ENCODE measurements at places on chromosomes 2 and 18. TPM values are rescaled to one million over a fixed set of nuclear protein-coding genes. Genes with fewer than 3 reads are reported as not detected.
A peak's percentile ranks its signal among the peaks of the same experiment; 100 is the strongest.

DNA sequence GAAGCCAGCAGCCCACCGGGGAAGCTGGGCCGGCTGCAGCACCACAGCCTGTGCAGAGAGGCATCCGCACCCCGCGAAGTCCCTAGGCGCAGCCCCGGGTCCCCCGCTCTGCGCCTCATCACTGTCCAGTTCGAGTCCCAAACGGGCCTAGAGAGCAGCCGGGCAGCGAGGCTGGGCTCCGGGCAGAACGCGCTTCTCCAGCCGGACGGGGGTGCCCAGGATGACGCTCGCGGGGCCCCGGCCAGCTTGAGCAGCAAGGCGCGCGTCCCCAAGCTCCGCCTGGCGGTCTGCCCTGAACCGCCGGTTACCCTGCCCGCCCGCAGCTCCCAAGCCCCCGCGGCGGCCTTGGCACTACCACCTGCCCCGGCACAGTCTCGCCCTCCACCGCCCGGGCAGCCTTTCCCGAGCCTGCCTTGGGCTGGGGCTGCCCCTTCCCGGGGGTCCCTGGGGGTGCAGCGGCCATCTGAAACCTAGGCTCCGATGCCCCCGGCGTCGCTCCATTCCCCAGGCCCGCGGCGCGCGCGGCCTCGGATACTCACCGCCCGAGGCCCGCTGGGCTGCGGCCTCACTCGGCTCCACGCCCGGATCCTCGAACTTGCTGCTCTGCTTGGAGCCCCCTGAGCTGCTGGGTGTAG lies 591 bp downstream of the SLC16A14 start:
- H3K36me3 ChIP-seq: no peaks in the 10 kb centered on the region
- H3K4me1 ChIP-seq: peaks cover 22% of the 10 kb centered on the region
- DNase-seq: peak; percentile 22

EDAR gene
- total RNA-seq: 2.3 TPM

POMC gene
- 5.9 TPM for total RNA-seq

DNA sequence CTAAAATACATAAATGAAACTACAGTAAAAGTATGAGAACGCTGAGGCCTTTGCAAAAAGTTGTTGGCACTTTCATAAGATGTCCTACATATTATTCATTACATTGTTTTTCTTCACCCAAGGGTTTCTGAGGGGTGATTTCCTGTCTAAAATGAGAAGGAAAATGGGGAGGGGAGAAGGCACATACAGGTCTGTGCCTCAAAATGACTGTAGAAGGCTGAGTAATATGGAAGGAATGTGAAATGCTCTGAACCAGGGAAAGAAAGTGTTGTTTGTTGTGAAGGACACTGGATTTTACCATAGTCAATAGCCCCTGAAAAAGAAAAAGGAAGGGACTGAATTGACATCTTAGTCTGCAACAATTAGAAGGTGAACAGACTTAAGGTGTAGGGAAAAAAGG lies 99.5 kb upstream of the RNF152 start:
- H3K4me1 ChIP-seq: peaks cover 8% of the 10 kb centered on the region
- H3K27me3 ChIP-seq: peaks cover 3% of the 10 kb centered on the region
- no peak overlapping the region for H3K27ac ChIP-seq
- DNase-seq: no peak

- H3K4me1 ChIP-seq: no peaks in the 10 kb centered on the region
- no peak for DNase-seq
- H3K27me3 ChIP-seq: no peaks in the 10 kb centered on the region
- no peak overlapping the region for H3K27ac ChIP-seq
Measured at GRCh38 chr18:22946217-22946616, 13.1 kb downstream of the RBBP8 start.

DNA sequence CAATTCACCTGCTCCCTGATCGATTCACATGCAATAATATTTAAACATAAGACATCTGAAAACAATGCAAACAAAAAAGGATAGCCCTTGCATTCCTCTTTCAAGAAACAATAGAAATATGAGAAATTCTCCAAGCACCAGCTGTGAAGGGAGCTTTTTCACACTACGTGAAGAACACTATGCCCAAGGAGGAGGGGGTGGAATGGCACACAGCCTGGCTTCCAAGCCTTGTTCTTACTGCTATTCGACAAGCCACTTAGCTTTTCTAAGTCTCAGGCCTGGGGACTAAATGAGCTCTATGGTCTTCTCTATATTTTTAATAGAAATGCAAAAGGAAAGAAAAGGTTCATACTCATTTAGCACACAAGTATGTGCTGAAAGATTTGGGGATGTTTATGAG lies 92.2 kb upstream of the CHRNA1 start:
- DNase-seq: no peak
- H3K4me1 ChIP-seq: no peaks in the 10 kb centered on the region
- H3K27ac ChIP-seq: no peak overlapping the region
- no peaks in the 10 kb centered on the region for H3K27me3 ChIP-seq
- H3K4me3 ChIP-seq: no peak overlapping the region

DNA sequence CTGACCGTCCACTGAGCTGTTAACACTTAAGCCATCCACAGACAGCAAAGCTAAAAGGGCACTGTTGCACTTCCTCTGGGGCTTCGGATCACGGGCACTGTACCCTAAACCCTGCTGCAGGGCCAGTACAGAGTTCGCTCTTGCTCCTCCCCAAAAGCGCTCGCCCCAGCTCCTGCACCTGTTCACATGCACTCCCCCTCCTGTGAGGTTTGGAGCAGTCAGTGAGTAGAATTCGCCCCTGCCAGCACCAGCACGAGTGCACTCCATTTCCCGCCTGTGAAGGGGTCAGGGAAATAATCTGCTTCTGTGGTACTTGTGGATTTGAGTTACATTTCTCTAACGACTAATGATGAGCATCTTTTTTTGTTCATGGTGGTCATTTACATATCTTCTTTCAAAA lies 158.8 kb downstream of the PTPRM start:
- no peak overlapping the region for H3K27ac ChIP-seq
- no peak overlapping the region for H3K4me3 ChIP-seq
- DNase-seq: no peak
- no peaks in the 10 kb centered on the region for H3K4me1 ChIP-seq
- H3K27me3 ChIP-seq: no peaks in the 10 kb centered on the region

DTNA gene
- not detected for total RNA-seq

DNA sequence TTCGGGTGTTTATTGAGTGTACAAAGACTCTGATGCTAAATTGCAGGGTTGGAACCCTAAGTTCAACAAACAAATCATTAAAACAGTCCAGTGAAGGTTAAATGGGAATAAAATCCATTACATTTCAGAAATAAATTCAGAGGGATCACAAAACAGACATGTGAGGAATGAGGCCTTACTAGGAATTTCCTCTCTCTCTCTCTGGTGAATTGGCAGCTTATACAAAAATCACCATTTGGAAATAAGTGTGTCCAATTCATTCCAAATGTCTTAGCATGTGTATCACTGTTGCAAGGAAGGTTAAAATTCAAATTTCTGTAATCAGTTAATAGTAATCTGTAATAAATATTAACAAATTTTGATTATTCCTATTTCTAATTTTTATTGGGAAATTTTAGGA lies 228.6 kb upstream of the PXDN start:
- H3K36me3 ChIP-seq: no peaks in the 10 kb centered on the region
- H3K4me3 ChIP-seq: no peak overlapping the region

- no peaks in the 10 kb centered on the region for H3K4me1 ChIP-seq
- no peak for DNase-seq
- H3K27ac ChIP-seq: no peak overlapping the region
- no peaks in the 10 kb centered on the region for H3K36me3 ChIP-seq
Measured at GRCh38 chr2:206456078-206456754, 12.9 kb downstream of the ADAM23 start.

CD8B2 gene
- 0.54 TPM for total RNA-seq

CWC22 gene
- total RNA-seq: 30.9 TPM

DNA sequence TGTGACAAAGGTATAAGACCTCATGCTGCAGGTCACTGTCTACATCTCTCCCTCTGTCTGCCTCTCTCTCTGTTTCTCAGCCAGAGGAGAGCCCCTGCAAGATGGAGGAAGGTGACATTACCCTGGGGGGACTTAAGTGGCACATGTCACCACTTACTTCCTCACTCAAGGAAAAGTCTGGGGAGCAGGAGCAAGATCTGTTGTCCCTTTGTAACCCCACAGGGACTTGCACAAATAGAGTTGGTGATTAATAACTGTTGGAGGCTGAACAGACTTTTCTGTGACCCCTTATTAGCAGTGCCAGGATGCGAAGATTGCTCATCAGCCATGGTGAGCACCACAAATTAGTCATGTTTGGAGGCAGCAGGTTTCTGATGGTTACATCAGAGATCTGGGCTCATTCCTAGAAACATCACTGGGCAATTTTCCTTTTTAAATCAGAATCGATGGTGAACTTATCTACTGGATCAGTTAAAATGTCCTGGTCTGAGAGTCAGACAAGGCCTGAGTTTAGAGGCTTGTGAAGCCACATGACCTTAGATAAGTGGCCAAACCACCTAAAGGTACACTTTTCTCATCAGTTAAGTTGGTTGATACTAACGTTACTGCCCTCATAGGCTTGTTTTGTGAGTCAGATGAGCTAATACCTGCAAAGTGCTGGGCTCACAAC lies 81.2 kb upstream of the LTBP1 start:
- H3K27me3 ChIP-seq: peaks cover 14% of the 10 kb centered on the region
- DNase-seq: no peak
- no peak overlapping the region for H3K4me3 ChIP-seq
- H3K4me1 ChIP-seq: no peaks in the 10 kb centered on the region
- H3K27ac ChIP-seq: no peak overlapping the region
- H3K36me3 ChIP-seq: no peaks in the 10 kb centered on the region

DNA sequence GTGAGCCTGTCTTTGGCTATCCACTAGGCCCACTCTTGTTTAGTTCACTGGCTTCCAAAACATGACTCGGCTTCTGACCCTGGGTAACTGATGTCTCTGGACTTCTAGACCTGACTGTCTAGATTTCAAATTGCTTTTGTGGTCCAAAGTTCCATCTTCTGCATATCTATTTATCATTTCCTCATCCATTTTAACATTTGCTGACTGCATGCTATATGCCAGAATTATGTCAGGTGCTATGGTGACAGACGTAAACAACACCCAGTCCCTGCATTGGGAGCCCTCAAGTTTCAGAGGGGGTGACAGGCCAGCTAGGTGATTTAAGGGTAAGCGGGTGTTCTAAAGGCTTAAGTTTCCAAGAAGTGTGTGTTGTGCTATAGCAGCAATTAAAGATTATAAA lies 140.9 kb downstream of the PIEZO2 start:
- no peak for DNase-seq
- no peaks in the 10 kb centered on the region for H3K4me1 ChIP-seq
- no peaks in the 10 kb centered on the region for H3K27me3 ChIP-seq
- no peak overlapping the region for H3K4me3 ChIP-seq

SNTG2 gene
- total RNA-seq: not detected

- no peak for DNase-seq
- no peak overlapping the region for H3K4me3 ChIP-seq
- peaks cover 8% of the 10 kb centered on the region for H3K27me3 ChIP-seq
- no peak overlapping the region for H3K27ac ChIP-seq
- H3K4me1 ChIP-seq: no peaks in the 10 kb centered on the region
Measured at GRCh38 chr2:65638443-65638842, 206.0 kb upstream of the SPRED2 start.

- no peaks in the 10 kb centered on the region for H3K36me3 ChIP-seq
- H3K27ac ChIP-seq: no peak overlapping the region
- no peak for DNase-seq
- peaks cover 14% of the 10 kb centered on the region for H3K4me1 ChIP-seq
- peaks cover 2% of the 10 kb centered on the region for H3K27me3 ChIP-seq
Measured at GRCh38 chr2:2898744-2899143, 478.9 kb downstream of the EIPR1 start.

ARID5A gene
- 233 TPM for total RNA-seq

DNA sequence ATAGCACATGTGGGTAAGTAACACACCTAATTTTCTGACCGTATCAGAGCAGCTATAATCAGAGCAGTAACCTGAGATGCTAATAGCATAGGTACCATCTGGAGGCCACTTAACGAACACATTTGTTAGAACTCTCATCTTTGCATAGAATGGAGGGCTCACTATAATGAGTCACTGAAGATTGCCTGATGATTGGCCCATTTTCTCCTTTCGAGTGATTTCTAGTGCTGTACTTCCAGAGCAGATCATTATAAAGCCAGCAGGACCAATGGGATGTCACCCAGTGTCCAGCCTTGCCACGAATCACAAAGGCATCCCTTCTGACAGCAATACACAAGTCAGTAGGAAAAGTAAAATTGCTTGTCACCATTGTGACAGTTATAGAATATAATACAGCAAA lies 81.7 kb upstream of the REV1 start:
- H3K4me3 ChIP-seq: no peak overlapping the region
- no peaks in the 10 kb centered on the region for H3K27me3 ChIP-seq
- no peak for DNase-seq
- H3K27ac ChIP-seq: no peak overlapping the region

GRCh38 chr18:59303656-59304195 lies 14.7 kb downstream of the CPLX4 start:
- peaks cover 6% of the 10 kb centered on the region for H3K4me1 ChIP-seq
- no peaks in the 10 kb centered on the region for H3K36me3 ChIP-seq
- H3K27me3 ChIP-seq: peaks cover 31% of the 10 kb centered on the region
- H3K4me3 ChIP-seq: no peak overlapping the region
- no peak for DNase-seq

GRCh38 chr2:178008636-178009289 lies 63.8 kb downstream of the PDE11A start:
- no peak overlapping the region for H3K4me3 ChIP-seq
- peaks cover 3% of the 10 kb centered on the region for H3K27me3 ChIP-seq
- no peaks in the 10 kb centered on the region for H3K4me1 ChIP-seq

VWA3B gene
- total RNA-seq: not detected

GRCh38 chr18:24930478-24930877 lies 421.5 kb downstream of the ZNF521 start:
- H3K4me3 ChIP-seq: no peak overlapping the region
- DNase-seq: no peak
- no peak overlapping the region for H3K27ac ChIP-seq
- no peaks in the 10 kb centered on the region for H3K4me1 ChIP-seq

DNA sequence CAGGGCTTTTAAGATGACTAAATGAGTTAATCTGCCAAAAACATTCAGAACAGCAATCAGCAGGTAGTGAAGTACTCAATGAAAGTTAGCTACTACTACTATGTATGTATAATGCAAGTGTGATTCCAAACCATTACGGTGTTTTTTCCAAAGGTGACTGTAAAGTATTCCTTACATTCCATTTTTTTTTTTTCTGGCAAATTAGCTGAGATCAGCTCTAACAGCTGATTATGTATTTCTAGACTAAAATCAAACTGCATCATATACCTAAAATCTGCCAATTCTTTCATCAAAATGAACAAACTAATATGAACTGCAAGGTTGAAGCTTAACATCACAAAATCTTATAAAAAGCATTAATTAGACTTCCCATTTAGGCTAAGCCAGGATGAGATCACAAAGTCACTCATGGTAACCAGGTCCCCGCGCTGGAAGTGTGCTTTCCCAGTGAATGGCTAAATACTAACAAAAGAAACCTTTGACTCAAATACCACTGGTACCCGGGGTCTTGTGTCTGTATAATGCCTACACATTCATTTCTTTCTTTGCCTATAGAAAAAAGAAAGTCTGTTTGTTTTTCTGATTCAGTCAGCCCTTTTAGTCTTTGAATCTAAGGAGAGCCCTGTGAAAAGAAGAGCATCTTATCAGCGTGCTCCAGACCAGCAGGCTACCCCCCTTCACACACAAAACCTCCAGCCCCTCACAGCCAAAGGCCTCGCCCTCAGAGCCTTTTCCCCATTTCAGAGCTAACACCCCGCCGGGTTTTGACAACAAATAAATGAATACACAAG lies 88.3 kb downstream of the RBMS1 start:
- peaks cover 11% of the 10 kb centered on the region for H3K36me3 ChIP-seq
- H3K27ac ChIP-seq: peak overlapping the region; percentile 73
- peak overlapping the region; percentile 79 for H3K4me3 ChIP-seq
- peaks cover 70% of the 10 kb centered on the region for H3K4me1 ChIP-seq
- no peaks in the 10 kb centered on the region for H3K27me3 ChIP-seq
- DNase-seq: no peak

SNORC gene
- total RNA-seq: 1.8 TPM

GRCh38 chr2:66432801-66433694 lies 1.9 kb upstream of the MEIS1 start:
- peaks cover 82% of the 10 kb centered on the region for H3K27me3 ChIP-seq
- peaks cover 24% of the 10 kb centered on the region for H3K4me1 ChIP-seq
- DNase-seq: no peak
- H3K36me3 ChIP-seq: peaks cover 2% of the 10 kb centered on the region
- H3K4me3 ChIP-seq: peak overlapping the region; percentile 74

All from activated T-helper 1 cell treated with anti-CD3 and anti-CD28 coated beads, Interleukin-12 subunit alpha, Interleukin-12 subunit beta, Interleukin-2, Interleukin-4 antibody, amounts not matched to agents 30 ng/mL and 10 ng/mL and 1 ng/mL, durations not matched to agents 14 hours and 24 hours and 36 hours (primary cell).